ENCODE measurements at places on chromosomes 16 and 17.

DNA sequence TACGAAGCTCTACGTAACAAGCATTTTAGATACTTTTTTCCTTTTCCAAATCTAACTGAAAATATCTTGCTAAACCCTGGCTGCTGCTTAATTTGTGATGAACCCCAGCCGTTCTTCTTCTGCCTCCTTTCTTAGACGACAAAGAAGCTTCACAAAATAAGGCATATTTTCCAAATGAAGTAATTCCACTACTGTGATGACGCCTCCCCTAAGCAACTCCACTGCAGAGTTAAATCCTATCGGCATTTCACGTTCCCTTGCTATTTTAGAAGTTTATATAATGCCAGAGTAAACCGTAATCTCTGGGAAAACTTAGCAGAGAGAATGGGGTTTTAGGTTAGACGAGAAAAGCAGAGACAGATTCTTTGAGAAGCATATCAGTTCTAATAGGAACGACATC, 683.1 kb upstream of the SALL1 start:
- DNase-seq = no peak

GRCh38 chr17:39551879-39552278, 55.8 kb downstream of the NEUROD2 start:
- no peak for DNase-seq

DNA sequence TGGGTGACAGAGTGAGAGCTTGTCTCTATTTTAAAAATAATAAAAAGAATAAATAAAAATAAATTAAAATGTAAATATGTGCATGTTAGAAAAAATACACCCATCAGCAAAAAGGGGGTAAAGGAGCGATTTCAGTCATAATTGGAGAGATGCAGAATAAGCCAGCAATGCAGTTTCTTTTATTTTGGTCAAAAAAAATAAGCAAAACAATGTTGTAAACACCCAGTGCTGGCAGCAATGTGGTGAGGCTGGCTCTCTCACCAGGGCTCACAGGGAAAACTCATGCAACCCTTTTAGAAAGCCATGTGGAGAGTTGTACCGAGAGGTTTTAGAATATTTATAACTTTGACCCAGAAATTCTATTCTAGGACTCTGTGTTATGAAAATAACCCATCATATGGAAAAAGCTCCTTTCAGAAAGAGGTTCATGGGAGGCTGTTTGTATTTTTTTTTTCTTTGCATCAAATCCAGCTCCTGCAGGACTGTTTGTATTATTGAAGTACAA, 8.5 kb downstream of the STH start:
- no peak for DNase-seq

- DNase-seq = no peak
These were observed 11.1 kb upstream of the CHMP6 start for GRCh38 chr17:80980397-80981061.

DNA sequence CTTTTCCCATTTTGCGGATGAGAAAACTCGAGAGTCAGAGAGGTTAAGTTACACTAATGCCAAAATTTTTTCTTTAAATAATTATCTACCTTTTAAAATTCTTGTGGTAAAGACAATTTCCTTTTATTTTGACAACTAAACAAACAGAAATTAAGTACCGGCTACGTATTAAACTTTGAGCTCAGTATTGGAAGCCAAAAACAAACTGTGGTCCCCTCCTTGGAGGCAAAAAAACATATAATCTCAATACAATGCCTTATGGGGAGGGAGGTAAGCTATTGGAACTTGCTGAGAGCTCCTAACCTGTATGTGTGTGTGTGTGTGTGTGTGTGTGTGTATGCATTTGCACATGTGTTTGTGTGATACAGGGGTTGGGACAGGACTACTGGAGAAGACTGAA, 2.2 kb downstream of the KRTAP2-4 start:
- DNase-seq = no peak

DNA sequence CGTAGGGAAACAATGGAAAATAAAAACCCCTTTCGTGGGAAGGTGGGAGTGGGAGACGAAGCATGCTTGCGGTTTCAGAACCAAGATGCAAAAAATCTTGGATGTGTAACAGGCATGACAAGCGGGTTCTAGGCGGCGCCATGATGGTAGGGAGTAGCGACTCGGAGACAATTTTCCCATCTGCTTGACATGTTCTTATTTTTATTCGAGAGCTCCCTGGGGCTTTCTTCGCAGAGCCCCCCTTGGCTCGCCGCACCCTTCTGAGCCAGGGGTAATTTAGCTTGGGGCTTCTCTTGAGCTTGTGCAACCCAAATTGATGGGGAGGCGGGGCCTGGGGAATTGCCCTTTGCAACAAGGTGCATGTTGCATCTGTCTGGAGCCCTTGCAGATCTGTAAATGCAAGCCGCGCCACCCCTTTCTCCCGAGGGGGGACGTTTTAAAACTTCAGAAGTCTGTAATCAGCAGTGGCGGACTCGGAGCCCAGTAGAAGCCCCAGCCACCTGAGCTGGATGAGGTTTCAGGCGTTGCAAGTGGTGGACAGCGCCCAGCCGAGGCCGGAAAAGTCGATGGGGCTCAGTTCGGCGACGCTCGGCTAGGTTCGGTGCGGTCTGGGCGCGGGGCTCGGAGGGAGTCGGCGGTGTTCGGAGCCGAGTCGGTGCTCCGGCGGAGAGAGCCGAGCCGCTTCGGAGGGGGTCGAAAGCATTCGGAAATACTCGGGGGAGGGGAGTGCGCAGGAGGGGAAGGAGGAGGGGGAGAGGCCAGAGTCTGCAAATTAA, 2.9 kb downstream of the GNAO1 start:
- DNase-seq = peak; percentile 25

DNA sequence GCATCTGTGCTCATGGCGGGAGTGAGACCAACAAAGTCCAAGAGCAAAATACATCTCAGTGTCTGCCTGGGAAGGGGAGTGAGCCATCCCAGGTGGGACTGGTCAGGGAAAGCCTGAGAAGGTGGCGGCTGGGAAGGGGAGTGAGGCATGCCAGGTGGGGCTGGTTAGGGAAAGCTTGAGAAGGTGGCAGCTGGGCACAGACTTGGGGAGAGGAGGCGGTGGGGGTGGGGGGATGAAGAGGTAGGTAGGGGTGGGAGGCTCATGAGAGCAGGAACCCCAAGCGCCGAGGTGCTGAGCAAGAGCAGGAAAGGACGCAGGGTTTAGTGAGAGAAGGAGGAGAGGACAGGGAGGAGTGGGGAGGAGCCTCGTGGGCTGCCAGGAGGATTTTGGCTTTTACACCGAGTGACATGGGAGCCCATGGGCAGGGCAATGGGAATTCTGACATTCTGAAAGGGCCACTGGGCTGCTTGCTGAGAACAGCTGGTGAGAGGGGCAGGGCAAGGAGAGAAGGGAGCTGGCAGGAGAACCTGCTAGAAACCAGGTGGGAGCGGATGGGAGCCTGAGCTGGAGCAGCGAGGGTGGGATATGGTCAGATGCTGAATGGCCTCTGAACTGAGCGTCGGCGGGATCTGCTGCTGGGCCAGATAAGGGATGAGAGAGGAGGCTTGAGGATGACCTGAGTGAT, 256.1 kb upstream of the RPL38 start:
- no peak for DNase-seq

DNA sequence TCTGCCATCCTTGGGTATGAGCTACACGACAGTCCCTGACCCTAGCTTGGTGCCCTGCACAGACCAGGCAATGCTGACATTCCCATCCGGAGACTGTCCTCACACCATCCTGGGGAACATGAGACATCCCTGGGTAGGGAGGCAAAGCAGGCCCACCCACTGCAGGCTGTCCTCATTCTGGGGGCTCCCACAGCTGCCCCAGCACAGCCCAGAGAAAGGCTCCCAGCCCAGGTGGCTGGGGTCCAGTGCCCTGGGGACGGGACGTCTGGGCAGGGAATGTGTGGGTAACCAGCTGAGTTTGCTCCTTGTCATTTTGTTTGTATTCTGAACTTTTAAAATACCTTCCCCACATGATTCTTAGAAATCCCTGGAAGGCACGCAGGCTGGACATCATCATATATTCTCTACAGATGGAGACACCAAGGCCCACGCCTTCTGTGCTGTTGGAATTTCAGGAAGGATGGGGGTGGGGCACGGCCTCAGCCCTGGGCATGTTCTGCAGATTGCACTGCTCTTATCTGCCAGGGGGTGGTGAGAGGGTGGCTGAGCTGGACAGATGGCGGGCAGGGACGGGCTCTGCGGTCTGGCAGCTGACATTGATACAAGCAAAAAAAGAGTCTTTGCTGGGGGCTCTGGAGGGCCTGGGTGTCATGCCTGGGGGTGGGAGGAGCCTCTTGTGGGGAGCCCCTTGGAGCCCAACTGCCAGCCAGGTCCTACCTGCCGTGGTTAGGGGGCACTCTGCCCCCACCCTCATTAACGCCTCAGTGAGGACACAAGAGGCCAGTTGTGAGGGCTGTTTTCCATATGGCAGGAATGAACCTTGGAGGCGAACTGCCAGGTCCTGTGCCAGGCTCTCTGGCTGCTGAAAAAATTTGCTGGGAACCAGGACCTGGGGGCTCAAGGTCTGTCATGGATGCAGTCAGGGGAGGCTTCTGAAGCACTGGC, 28.4 kb downstream of the LRRC75A start:
- DNase-seq = peak; percentile 72

DNA sequence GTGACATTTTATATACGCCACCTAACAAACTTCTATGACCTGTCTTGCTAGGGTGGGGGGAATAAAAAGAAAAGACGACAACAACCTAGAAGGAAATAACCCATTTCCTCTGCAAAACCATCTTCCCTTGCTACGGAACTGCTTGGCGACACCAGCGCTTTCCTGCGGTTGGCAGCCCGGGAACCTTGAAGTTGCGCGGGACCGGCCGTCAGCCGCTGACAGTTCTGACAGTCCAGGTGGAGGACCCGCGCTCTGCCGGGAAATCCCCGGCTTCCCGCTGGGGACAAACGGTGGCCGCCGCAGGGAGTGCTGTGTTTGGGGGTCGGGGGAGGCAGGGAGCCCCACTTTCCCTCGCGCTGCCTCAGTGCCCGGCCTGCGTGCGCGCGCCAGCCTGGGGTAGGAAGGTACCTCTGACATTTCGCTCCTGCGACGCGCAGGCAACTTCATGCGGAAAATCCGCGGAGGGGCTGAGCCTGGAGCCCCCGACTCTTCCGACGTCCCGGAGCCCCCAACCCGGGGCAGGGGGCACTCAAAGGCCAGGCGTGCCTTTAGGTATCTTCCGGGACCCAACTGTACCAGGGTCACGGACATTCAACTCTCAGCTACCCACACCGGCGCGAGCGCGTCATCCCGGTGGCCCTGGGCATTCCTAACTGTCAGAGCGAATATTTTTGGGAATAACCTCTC, 516 bp downstream of the SLC16A6 start:
- no peak for DNase-seq

DNA sequence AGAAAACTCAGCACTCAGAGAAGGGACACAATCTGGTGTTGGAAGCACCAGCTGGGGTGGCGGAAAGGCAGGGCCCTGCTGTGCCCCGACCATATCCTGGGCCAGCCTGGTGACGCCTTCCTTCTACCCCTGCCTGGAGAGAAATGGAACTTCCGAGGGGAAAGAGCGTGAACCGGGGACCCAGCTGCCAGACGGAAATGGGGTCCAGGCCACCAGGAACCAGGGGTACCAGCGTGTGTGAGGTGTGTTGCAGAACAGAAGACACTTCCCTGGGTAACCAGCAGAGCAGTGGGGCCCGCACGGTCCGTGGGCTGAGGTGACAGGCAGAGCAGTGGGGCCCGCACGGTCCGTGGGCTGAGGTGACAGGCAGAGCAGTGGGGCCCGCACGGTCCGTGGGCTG, 6.8 kb downstream of the RAB40B start:
- DNase-seq = no peak

- no peak for DNase-seq
These were observed 32.8 kb downstream of the GPT2 start for GRCh38 chr16:46916980-46917379.

DNA sequence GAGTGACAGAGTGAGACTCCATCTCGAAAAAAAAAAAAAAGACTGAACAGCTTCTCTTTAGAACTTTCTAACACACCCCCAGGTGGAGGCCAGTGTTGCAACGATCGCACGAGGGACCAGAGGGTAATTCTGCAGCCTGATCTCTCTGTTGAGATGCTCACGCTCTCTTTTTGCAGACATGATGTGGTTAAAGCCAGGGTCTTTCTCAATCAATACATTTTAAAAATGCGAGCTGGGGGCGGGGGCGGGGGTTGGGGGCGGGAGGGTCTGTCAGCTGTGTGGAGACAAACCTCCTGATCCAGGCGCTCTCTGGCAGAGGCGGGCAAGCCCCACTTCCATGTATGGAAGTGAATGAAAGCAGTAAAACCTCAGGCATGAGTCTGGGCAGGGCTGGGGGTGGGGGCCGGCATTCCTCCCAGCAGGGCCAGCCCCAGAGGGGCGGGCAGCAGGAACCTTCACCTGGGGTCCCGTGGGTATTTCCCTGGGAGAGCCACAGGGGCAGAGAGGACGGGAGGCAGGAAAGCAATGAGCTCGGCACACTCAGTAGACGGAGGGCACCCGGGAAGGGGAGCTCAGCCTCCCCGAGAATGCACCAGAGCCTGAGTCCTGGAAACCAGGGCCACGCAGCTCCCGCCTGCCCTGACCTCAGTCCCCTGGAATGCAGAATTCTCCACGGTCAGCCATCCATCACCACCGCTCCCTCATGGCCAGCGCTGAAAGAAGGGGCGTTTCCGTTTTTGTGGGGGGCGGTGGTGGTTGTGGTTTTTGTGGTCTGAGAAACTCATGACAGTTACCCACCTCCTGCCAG, 28.0 kb downstream of the NXN start:
- no peak for DNase-seq

GRCh38 chr16:68793401-68793857, 49.9 kb upstream of the TANGO6 start:
- no peak for DNase-seq

DNA sequence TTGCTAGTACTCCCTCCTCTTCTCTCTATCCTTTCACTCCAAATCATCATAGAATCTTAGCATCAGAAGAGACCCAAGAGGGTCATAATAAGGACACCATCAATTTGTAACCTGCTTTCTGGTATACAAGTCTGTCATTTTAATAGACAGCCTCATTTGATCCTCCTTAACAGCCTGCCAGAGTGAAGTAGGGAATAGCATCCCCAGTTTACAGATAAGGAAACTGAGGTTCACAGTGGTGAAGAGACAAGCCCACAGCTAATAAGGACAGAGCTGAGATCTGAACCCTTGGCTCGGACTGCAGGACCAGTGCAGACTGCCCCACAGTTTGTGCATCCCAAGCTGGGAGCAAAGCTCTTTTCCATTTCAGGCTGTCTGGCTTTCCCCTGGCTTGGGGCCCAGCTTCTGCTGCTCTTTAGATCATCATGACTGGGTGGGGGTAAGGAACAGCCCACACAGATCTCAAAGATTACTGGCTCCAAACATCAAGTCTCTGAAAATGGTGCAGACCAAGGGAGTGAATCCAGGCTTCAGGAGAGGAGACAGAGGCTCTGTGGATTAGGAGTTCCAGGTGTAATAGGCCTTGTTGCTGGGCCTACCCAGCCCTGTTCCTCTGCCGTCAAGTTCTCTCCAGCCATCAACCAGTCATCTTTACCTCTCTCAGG, 10.3 kb upstream of the IGFBP4 start:
- no peak for DNase-seq

- no peak for DNase-seq
These were observed 311 bp upstream of the KDM8 start for GRCh38 chr16:27202923-27203506.

- DNase-seq = no peak
These were observed at the start of gene ODF4 for GRCh38 chr17:8339540-8339939. Gene ODF4 (plus strand): TSS chr17:8339840. CDS start chr17:8340052, 212 bp downstream.

- no peak for DNase-seq
These were observed 23.0 kb downstream of the DNAH2 start for GRCh38 chr17:7740481-7741001.

GRCh38 chr16:81514041-81514559, 69.5 kb downstream of the CMIP start:
- DNase-seq = no peak

GRCh38 chr17:68356520-68356919, 65.2 kb downstream of the ARSG start:
- DNase-seq = no peak
